Activated CD4-positive, alpha-beta memory T cell treated with anti-CD3 and anti-CD28 coated beads, Interleukin-2, amount 10 ng/mL, durations not matched to agents 7 days and 5 days (primary cell): ENCODE measurements at places on chromosomes 2 and 18. TPM values are rescaled to one million over a fixed set of nuclear protein-coding genes. Genes with fewer than 3 reads are reported as not detected.

DNA sequence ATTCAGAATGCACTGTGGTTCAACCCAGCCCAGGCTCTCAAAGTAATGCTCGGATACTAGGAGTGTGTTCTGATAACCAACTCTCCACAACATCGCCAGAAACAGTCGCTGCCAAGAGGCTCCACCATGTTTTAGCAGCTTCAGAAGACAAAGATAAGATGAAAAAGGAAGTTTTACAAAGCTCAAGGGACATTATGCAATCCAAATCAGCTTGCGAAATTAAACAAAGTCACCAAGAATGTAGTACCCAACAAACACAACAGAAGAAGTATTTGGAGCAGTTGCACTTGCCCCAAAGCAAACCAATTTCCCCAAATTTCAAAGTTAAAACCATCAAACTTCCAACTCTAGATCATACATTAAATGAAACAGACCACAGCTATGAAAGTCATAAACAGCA is 360.9 kb downstream of the XIRP2 start:
- H3K4me1 ChIP-seq: no peaks in the 10 kb centered on the region
- H3K27ac ChIP-seq: no peak overlapping the region
- DNase-seq: no peak

- peaks cover 35% of the 10 kb centered on the region for H3K27me3 ChIP-seq
- no peak overlapping the region for H3K4me3 ChIP-seq
- H3K27ac ChIP-seq: no peak overlapping the region
- no peaks in the 10 kb centered on the region for H3K36me3 ChIP-seq
- peaks cover 2% of the 10 kb centered on the region for H3K4me1 ChIP-seq
- DNase-seq: no peak
These were observed 20.8 kb upstream of the VIT start for GRCh38 chr2:36675579-36676282.

DNA sequence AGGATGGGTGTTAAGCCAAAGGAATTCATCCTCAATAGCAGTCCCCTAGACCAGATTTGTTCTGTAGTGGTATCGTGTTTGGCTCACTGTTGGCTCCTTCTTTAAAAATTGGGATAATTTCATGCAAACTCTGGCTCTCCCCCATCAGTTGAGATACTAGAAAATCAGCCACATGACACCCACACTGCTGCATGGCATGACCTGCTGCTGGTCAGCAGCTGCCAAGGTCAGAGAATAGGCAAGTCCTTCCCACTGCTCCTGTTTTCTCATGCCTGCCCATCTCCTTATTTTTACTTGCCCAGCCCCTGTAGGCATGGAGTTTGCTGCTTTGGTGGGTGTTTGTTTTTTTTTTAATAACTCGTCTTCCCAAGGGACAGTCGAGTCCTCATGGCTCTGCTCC is 1.0 kb upstream of the SNRNP200 start:
- H3K4me3 ChIP-seq: peak overlapping the region; percentile 100
- peaks cover 65% of the 10 kb centered on the region for H3K4me1 ChIP-seq
- peak overlapping the region; percentile 98 for H3K27ac ChIP-seq
- no peak for DNase-seq
- H3K36me3 ChIP-seq: peaks cover 49% of the 10 kb centered on the region
- H3K27me3 ChIP-seq: no peaks in the 10 kb centered on the region

DNA sequence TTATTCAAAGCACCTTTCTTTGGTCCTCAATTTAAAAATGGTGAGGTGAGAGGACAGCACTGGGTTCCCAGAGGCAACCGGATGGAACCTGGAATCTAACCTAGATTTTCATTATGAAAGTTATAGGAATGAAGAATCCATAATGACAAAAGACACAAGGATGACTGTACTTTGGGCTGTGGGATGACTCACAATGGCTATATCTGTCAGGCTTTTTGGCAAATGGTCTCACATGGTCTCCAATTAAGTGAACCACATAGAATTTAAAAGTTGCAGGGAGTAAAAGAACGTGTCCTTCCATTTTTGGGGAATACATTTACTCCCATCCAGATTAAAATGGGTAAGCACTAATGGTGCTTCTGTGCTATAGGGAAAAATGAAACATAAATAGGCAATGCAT is 31.8 kb upstream of the LYPD1 start:
- H3K4me1 ChIP-seq: no peaks in the 10 kb centered on the region
- no peak overlapping the region for H3K4me3 ChIP-seq
- no peak overlapping the region for H3K27ac ChIP-seq
- H3K36me3 ChIP-seq: no peaks in the 10 kb centered on the region
- H3K27me3 ChIP-seq: no peaks in the 10 kb centered on the region

CASP8 gene
- 99.8 TPM for total RNA-seq

GRB14 gene
- not detected for total RNA-seq

SCN7A gene
- total RNA-seq: not detected

MC4R gene
- not detected for total RNA-seq

SCN2A gene
- total RNA-seq: not detected

ALK gene
- total RNA-seq: not detected

CHRNA1 gene
- total RNA-seq: not detected
